ENCODE measurements at places on chromosomes 3 and 15.

- no peak for DNase-seq
These were observed 54.4 kb downstream of the C3orf80 start for GRCh38 chr3:160279657-160280056.

DNA sequence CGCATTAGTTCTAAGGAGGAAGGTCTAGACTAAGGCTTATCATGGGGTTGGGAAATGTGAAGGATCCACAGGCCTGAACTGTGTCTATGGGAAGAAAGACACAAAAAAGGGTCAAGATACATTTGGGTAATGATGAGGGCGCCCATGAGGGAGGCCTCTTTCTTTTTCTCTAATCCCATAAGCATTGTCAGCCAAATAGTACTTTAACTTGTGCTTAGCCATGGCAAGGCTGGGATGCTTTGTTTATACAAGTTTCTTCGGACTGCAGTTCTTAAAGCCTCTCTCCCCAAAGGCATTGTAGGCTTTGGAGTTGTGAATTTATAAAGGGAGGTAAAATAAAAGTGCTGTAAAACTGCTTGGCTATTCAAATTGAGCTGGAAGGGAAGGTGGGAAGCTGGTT is 23.4 kb downstream of the ARMC8 start:
- DNase-seq = no peak

DNA sequence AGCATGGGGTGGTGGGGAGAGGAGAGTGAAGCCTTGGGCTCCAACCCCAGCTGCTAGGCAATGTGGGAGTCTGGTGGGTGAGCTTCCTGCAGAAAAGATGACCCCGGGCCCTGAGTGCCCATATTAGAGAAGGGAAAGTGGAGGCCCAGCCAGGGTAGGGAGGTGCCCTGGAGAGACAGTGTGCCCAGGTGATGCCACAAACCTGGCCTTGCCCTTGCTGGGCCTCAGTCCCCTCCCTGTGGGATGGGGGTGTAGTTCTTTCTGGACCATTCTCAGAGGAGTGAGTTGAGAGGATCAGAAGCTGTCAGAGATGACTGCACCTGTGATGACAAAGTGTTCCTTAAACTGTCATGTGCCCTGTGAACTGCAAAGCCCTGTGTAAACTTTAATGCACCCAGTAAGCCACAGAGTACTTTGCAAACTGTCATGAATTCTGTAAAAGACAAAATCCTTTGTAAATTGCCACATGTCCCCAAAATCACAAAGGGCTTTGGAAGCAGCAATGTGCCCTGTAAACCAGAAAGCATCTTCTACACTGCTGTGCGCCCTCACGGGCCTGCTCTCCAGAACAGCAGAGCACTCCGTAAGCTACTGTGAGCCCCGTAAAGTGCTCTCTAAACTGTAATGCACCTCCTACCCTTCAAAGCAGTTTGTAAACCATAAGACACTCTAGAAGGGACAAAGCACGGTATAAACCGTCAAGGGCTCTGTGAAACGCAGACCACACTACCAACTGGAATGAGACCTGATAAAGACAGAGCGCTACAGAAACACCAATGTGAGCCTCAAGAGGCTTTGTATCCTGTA is 51.3 kb upstream of the FGD5 start:
- no peak for DNase-seq

GRCh38 chr15:41487381-41487780 is 6.3 kb upstream of the ITPKA start:
- no peak for DNase-seq

DNA sequence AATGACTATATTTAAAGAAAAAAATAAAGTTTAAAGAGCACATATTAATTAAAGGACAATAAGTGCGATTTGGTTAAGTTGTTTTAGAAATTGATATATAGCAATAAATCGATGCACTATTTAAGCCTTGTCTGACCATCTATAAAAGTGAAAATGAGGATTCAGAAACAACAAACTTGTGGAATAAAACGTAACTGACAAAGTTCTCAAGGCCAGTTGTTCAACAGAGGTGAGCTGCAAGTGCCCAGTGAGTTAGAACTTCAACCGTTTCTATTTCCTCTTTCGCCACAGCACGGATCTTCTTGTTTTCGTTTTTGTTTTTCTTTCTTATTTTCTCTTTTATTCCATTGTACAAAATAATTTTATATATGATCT is 724.9 kb upstream of the ARRDC4 start:
- DNase-seq = no peak

GRCh38 chr3:118226206-118226605 is 808.4 kb downstream of the IGSF11 start:
- DNase-seq = no peak

- no peak for DNase-seq
These were observed 6.4 kb downstream of the AAGAB start for GRCh38 chr15:67248011-67248505.

DNA sequence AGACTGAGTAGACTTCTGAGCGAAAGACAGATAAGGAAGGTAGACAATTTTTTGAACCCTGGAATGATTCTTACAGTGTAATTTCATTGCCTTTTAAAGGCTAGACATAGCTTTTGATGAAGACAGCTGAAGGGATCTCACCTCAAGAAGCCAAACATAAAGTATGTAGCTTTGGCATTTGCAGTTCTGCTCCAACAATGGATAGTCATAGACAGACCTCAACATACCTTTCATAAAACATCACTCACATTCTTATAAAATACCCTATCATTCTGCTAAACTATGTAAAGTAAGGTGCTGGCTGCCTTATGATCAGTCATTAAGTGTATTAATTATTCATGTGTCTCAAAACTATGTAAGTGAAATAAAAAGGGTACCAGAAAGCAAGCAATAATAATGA is 70.0 kb downstream of the UBE3A start:
- DNase-seq = no peak

GRCh38 chr3:184345317-184346144 is 8.1 kb downstream of the FAM131A start:
- DNase-seq = no peak

All from stimulated activated naive CD8-positive, alpha-beta T cell treated with anti-CD3 and anti-CD28 coated beads, Interleukin-15, Interleukin-2, amounts not matched to agents 100 U/mL and 50 U/mL, for 24 hours (primary cell).